ENCODE measurements at places on chromosomes 4 and X. TPM values are rescaled to one million over a fixed set of nuclear protein-coding genes. Genes with fewer than 3 reads are reported as not detected.

The SLC25A43 gene
- total RNA-seq, result 3.0 TPM

The SPACA5B gene
- total RNA-seq, result not detected

The SYTL5 gene
- not detected for total RNA-seq

The WNK3 gene
- total RNA-seq, result 0.42 TPM

The VCX3B gene
- total RNA-seq, result not detected

The GAGE13 gene
- total RNA-seq, result not detected

The FOXR2 gene
- not detected for total RNA-seq

The DMD gene
- 2.4 TPM for total RNA-seq

The SHROOM2 gene
- total RNA-seq, result under 0.01 TPM

The PFKFB1 gene
- 0.42 TPM for total RNA-seq

The ATP8A1 gene
- 157 TPM for total RNA-seq

The S100G gene
- total RNA-seq, result not detected

The SNX12 gene
- total RNA-seq, result 24.1 TPM

The ALG13 gene
- total RNA-seq, result 97.1 TPM

The SMIM14 gene
- 6.4 TPM for total RNA-seq

The ARHGAP36 gene
- not detected for total RNA-seq

The TSPAN6 gene
- 0.94 TPM for total RNA-seq

The GCNA gene
- 1.5 TPM for total RNA-seq

The GUCY1B1 gene
- total RNA-seq, result 12.5 TPM

The PRSS12 gene
- total RNA-seq, result 0.21 TPM

The MAGEA11 gene
- total RNA-seq, result not detected

The RAB41 gene
- total RNA-seq, result not detected

The CXCL3 gene
- 46.6 TPM for total RNA-seq

The CENPVL3 gene
- not detected for total RNA-seq

The TAF1 gene
- total RNA-seq, result 61.8 TPM

The MUC7 gene
- not detected for total RNA-seq

The SMARCA1 gene
- 0.73 TPM for total RNA-seq

The CD38 gene
- total RNA-seq, result 7.5 TPM

The SNX25 gene
- total RNA-seq, result 30.1 TPM

The TGIF2LX gene
- total RNA-seq, result not detected

The PNCK gene
- total RNA-seq, result 0.52 TPM

The GLUD2 gene
- 0.84 TPM for total RNA-seq

The SGCB gene
- 1.4 TPM for total RNA-seq

The COL4A6 gene
- not detected for total RNA-seq

The CACNA1F gene
- 0.31 TPM for total RNA-seq

The STARD8 gene
- total RNA-seq, result 2.0 TPM

The IDS gene
- total RNA-seq, result 89.9 TPM

The ARR3 gene
- total RNA-seq, result not detected

The CSAG1 gene
- total RNA-seq, result not detected

The GRIA2 gene
- not detected for total RNA-seq

The TEX11 gene
- total RNA-seq, result not detected

The TAF9B gene
- 15.5 TPM for total RNA-seq

Data from mononuclear cell (primary cell).